ENCODE measurements at places on chromosomes 16 and 17.

GRCh38 chr16:68997564-68997963 lies 107.9 kb upstream of the HAS3 start:
- DNase-seq: no peak

GRCh38 chr17:61005358-61005757 lies 327.7 kb downstream of the BCAS3 start:
- DNase-seq: no peak

DNA sequence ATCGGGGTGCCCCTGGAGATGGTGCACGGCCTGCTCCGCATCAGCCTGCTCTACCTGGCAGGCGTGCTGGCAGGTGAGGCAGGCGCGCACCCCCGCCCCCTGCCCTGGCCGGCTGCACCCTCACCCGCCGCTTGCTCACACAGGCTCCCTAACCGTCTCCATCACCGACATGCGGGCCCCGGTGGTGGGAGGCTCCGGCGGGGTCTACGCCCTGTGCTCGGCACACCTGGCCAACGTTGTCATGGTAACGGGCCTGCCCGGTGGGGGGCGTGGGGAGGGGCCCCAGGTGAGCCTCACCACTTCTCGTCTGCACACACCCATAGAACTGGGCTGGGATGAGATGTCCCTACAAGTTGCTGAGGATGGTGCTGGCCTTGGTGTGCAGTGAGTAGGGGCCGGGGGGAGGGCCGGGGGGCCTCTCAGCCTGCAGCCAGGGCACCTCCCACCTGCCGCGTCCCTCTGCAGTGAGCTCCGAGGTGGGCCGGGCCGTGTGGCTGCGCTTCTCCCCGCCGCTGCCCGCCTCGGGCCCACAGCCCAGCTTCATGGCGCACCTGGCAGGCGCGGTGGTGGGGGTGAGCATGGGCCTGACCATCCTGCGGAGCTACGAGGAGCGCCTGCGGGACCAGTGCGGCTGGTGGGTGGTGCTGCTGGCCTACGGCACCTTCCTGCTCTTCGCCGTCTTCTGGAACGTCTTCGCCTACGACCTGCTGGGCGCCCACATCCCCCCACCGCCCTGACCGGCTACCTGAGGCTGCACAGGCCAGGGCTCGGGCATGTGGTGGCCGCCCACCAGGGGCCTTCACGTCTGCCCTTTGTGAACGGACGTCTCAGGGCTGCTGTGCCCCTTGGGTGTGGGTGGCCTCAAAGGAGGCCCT lies 2.1 kb downstream of the RHBDL1 start:
- DNase-seq: peak; percentile 24

- DNase-seq: no peak
Observed at GRCh38 chr17:72466606-72467005, 345.8 kb downstream of the SOX9 start.

GRCh38 chr16:8583732-8584131 lies 6.6 kb downstream of the TMEM114 start:
- DNase-seq: no peak

DNA sequence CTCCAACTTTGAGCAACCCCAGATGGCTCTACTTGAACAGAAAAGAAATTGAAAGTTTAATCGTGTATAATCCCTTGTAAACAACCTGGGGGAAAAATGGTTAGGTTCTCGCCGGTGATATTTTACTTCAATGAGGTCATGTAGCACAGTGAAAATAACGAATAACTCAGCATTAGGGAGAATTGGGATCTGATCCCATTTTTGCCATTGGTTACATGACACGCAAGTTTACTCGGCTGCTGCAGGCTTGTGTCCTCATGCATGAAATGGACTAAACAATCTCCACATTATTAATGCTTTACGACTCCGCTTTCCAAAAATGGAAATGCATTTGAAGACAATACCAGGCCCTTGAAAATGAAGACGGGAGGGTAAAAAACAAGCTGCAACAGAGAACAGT lies 45.5 kb upstream of the LRRC37A3 start:
- DNase-seq: peak; percentile 81

- DNase-seq: no peak
Observed at GRCh38 chr17:41615454-41615853, 2.9 kb upstream of the KRT16 start.

- no peak for DNase-seq
Observed at GRCh38 chr17:8019665-8020650, 17.5 kb downstream of the GUCY2D start.

- DNase-seq: no peak
Observed at GRCh38 chr17:75341784-75342486, 52.7 kb upstream of the SLC25A19 start.

DNA sequence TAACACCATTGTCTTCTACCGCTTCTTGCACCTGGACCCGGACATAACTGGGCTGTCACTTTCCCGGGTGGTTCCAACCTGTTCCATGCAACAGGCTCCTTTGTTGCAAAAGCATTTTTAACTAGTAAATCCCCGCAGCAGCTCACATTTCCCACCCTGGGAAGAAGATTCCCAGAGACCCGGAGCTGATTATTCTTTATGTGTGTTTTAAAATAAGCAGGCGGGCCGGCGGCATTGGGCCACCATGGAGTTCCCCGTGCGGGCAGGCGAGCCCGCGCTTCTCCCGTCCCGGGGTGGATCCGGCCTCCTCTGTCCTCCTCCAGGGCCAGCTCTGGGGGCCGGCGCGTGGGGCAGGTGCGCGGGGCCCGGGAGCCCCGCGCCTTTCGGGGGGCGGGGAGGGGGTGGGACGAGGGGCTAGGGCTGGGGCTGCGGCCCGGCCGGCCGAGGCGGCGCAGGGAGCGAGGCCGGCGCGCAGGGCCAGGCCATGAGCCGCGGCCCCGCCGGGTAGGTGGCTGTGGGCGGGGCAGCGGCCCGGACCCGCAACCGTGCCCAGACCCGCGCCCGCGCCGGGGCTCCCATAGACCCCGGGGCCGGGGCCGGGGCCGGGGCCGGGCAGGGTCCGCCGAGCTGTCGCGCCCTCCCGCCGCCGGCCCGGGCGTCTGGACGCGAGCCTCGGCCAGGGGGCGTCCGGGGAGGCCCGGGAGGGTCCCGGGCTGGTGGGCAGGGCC lies 1.7 kb downstream of the CRAMP1 start:
- DNase-seq: peak; percentile 15

GRCh38 chr17:43832976-43833829 lies at the start of gene MPP3:
MPP3 (minus strand) TSS chr17:43833146; CDS start chr17:43831906, 1,240 bp downstream.
- peak; percentile 89 for DNase-seq

DNA sequence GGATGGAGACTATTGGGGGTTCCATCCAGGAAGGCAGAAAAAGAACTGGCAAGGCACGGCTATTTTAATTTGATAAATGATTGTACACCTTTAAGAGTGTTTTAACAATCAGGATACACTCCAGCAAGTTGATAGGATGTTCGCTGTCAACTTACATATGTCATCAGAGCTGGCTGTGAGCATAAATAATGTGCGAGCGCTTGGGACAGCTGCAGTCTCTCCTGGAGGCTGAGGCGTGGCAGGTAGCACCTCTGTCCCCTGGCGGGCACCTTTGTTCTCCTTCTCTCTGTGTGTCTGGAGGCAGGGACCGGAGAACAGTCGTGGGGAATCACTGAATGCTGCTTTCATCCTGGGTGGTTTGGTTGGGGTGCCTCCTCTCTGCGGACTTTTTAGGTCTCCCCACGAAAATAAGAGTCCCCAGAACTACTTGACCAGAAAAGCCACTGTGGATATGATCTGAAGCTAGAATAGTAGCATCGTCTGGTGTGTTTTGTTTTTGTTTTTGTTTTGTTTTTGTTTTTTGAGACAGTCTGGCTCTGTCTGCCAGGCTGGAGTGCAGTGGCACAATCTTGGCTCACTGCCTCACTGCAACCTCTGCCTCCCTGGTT lies 9.4 kb downstream of the BAHCC1 start:
- DNase-seq: peak; percentile 75

DNA sequence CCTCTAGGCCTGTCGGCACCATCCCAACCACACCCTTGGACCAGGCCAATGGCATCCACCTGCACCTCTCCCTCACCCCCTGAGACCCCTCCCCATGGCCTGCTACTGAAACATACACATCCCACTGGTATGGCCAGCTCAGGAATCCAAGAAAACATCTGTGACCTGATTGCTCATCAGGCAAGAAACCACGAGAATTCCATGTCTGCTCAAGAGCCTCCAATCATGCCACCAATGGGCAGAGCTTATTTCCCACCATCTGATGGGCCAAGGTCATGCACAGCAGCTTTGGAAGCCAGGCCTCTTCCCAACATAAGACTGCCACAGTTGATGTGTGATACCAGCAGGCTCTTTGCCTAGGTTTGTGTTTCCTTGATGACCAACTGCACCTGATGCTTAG lies 190.1 kb downstream of the C16orf78 start:
- no peak for DNase-seq

DNA sequence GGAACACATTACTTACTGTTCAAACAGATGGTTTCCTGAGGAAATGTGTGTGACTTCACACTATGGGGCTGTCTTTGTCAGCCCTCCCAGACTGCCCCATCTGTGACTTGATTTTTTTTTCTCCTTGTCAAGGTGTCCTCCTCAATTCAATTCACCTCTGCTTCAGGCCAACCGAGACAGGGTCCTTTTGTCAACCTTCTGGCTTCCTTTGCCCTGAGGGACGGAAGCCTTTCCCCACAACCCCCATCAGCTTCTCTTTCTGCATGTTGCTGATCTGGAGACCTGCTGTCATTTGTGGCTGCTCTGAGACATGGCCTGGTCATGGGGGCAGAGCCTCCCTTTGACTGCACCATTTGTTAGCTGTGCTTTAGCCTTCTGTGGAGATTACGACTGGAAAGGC lies 21.3 kb upstream of the RGS9 start:
- no peak for DNase-seq

DNA sequence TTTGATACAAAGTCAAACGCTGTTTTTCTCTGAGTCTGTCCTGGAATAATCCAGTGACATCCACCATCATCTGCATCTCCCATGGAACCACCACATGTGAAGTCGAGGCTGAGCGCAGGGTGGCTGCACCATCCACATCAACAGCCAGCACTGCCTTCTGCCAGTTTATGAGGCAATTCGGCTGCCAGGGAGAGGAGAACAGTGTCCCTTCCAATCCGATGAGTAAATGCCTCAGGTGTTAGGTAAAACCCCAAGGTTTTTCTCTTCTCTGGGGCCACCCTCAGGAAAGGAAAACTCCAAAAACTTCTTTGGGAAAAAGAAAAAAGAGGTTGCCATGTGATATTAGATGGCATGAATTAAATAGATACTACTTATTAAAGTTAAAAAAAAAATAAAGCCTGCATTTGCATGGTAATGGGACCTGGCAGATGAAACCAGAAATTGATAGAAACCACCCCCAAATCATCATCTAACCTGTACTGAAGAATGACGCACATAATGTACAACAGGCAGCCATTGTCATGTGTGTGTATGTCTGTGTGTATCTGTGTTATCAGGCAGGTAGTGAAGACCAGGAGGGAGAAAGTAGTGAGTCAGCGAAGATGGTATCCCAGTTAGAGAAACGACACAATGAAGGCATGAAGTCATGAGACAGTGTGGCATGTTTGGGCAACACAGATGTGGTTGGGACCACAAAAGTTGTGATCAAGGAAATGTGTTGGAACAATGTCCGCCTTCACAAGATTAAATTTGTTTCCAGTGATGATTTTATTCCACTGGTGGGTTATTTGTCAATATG lies 478.7 kb downstream of the CDH13 start:
- DNase-seq: no peak

- no peak for DNase-seq
Observed at GRCh38 chr17:78971756-78972506, 7.8 kb downstream of the LGALS3BP start.

DNA sequence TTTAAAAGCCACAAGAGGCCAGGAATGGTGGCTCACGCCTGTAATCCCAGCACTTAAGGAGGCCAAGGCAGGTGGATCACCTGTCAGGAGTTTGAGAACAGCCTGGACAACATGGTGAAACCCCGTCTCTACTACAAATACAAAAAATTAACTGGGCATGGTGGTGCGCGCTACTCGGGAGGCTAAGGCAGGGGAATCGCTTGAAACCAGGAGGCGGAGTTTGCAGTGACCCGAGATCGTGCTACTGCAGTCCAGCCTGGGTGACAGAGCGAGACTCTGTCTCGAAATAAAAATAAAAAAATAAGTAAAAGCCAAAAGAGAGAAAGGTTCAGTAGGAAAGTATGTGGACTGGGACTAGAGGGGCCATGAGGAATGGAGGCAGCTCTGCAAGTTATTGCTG lies 13.1 kb upstream of the ITGAL start:
- no peak for DNase-seq

- DNase-seq: no peak
Observed at GRCh38 chr16:86836503-86837129, 258.3 kb downstream of the FOXL1 start.

GRCh38 chr17:63949576-63950250 lies 17.6 kb upstream of the CD79B start:
- no peak for DNase-seq

GRCh38 chr16:11793840-11794239 lies 3.2 kb downstream of the ZC3H7A start:
- DNase-seq: no peak

- no peak for DNase-seq
Observed at GRCh38 chr16:87465306-87465705, 27.5 kb downstream of the ZCCHC14 start.

GRCh38 chr16:4404247-4404966 lies 12.0 kb downstream of the CORO7 start:
- DNase-seq: peak; percentile 44

DNA sequence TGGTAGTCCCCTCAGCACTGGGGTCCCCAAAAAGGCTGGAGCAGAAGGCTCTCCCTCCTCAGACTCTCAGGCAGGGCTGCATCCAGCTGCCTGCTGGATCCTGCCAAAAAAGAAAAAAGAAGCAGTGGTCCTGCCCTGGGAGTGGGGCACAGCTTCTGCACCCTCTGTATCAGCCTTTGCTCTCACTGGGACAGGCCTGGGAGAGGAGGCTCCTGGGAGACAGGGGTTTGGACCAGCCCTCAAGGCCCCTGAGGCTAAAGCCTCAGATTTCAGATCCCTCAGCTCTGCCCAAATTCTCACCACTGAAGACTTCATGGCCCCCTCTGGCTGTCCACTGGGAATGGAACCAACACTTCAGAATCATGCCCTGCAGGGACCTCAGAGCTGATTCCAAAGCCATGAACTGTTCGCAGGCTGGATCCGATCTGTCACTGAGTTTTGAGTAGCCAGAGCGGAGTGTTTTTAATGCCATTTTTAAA lies 96.9 kb downstream of the C16orf78 start:
- DNase-seq: no peak

DNA sequence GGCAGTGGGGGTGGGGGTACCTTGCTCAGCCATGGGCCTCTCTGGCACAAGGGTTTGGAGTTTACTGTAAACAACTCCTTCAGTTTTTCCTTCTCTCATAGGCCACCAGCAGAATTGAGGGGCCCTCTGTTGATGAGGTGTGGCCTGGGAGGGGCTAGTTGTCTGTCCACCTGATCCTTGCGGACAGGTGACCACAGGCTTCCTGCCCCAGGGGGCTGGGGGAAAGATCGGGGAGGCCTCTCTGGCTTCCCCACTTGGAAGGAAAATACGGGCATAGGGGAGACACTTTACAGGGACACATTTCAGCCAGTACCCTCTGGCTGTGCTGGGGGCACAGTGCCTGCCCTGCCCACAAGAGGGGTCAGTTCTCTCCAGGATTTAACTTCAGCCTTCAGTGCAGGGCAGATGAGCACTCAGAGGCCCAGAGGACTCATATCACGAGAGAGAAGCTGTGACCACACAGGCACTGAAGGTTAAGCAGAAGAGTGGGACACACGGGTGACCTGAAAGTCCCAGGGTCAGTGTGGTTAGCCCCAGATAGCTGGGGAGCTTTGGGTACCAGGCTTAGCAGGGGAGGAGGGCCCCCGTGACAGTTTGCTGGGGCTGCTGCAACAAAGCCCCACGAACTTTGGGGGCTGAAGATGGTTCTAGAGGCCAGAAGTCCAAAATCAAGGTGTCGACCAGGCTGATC lies 245.9 kb downstream of the SEC14L1 start:
- DNase-seq: no peak
